ENCODE measurements at places on chromosomes 5 and 9. TPM values are rescaled to one million over a fixed set of nuclear protein-coding genes. Genes with fewer than 3 reads are reported as not detected.
A peak's percentile ranks its signal among the peaks of the same experiment; 100 is the strongest.

LRRTM2 gene
- not detected for total RNA-seq

CCDC183 gene
- 0.62 TPM for total RNA-seq

LMX1B gene
- 2.6 TPM for total RNA-seq

ENTPD8 gene
- total RNA-seq, result 3.9 TPM

RARS1 gene
- 128 TPM for total RNA-seq

GRCh38 chr9:121071756-121072421, 2.9 kb upstream of the CNTRL start:
- H3K4me3 ChIP-seq, result peak overlapping the region; percentile 42
- H3K36me3 ChIP-seq, result no peaks in the 10 kb centered on the region
- peaks cover 3% of the 10 kb centered on the region for H3K4me1 ChIP-seq
- peak; percentile 25 for DNase-seq
- no peaks in the 10 kb centered on the region for H3K27me3 ChIP-seq
- peak overlapping the region; percentile 91 for H3K27ac ChIP-seq

GRCh38 chr9:123609844-123610243, 253.8 kb downstream of the CRB2 start:
- no peaks in the 10 kb centered on the region for H3K27me3 ChIP-seq
- H3K4me3 ChIP-seq, result no peak overlapping the region
- no peak for DNase-seq
- H3K27ac ChIP-seq, result no peak overlapping the region
- no peaks in the 10 kb centered on the region for H3K36me3 ChIP-seq

GRCh38 chr5:68409259-68409658, 193.7 kb downstream of the PIK3R1 start:
- H3K27ac ChIP-seq, result no peak overlapping the region
- no peaks in the 10 kb centered on the region for H3K36me3 ChIP-seq
- H3K27me3 ChIP-seq, result no peaks in the 10 kb centered on the region

- H3K36me3 ChIP-seq, result no peaks in the 10 kb centered on the region
- no peak for DNase-seq
- H3K27ac ChIP-seq, result no peak overlapping the region
- peaks cover 32% of the 10 kb centered on the region for H3K4me1 ChIP-seq
These were observed 17.2 kb upstream of the TCF7 start for GRCh38 chr5:134097211-134097749.

DNA sequence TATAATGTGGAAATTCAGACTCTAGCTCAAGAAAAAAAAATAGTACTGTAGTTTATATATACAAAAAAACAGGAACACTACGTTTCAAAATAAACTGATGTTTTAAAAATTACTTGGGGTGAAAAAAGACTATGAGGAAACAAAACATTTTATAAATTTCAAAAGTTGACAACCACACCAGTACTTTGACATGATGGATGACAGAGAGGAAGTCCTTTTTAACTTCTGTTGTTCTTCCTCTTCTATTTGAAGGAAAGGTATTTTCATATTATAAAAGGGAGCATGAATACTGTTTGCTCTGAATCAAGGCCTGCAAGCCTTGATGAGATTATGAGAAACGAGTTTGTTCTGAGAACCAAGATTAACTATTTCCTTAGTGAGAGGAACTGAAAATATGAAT, 456.9 kb downstream of the TAF11L14 start:
- no peak overlapping the region for H3K27ac ChIP-seq
- no peaks in the 10 kb centered on the region for H3K36me3 ChIP-seq
- H3K27me3 ChIP-seq, result no peaks in the 10 kb centered on the region
- no peaks in the 10 kb centered on the region for H3K4me1 ChIP-seq
- no peak for DNase-seq

DNA sequence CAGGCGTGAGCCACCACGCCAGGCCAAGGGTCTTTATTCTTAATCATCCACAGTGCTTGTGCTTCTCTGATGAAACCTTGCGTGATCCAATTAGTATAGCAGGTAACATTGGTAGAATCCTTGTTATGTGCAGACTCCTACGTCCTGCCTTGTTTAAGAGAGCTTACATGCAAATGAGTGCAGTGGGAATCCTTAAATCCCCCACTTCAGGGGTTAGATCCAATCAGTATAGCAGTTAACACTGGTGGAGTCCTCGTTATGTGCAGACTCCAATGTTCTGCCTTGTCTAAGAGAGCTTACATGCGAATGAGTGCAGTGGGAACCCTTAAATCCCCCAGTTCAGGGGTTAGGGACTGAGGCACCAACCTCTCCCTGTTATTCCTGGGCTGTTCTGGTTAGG, 193.4 kb downstream of the SEMA6A start:
- H3K27ac ChIP-seq, result no peak overlapping the region
- H3K36me3 ChIP-seq, result no peaks in the 10 kb centered on the region
- H3K4me3 ChIP-seq, result no peak overlapping the region
- no peak for DNase-seq
- H3K4me1 ChIP-seq, result no peaks in the 10 kb centered on the region

DNA sequence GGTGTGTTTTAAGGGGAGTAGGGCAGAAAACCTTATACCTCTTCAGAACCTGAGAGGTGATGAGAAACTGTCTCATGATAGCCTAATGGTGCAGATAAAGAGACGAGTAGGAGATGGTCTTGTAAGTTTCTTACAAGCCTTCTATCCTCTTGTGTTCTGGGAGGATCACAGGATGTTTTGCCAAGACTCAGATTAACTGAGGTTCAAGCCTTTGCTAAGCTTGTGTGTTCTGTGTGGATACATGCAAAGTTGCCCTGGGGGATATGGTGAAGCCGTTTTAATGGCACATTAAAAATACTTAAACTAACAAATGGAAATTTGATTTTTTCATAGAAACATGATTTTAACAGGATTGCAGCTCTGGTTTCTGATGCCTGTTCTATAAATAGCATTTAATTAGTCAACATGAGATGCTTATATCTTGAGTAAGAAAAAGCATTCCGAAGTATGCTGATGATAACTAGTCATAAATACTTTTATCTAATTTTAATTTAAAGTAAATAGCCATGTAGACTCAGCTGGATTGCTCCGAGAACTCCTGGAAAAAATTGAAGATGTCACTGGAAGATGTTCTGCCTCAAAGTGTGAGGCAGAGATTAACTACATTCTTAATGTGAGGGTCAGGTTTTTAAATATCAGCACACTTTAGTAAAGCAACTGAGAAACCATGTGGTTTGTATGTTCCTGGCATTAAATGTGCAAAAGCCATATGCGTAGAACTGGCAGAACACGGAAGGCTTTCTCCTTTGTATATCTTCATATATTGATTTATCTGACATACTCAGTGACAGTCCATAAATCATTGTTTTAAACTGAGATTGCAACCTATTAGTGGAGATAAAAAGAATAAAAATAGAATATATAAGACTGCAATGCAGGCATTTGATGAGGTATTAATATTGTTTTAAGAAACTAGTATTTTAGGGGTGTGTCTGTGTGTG, 53.7 kb downstream of the IPO11 start:
- H3K36me3 ChIP-seq, result peaks cover 8% of the 10 kb centered on the region
- no peak for DNase-seq
- H3K4me3 ChIP-seq, result no peak overlapping the region
- no peaks in the 10 kb centered on the region for H3K27me3 ChIP-seq
- H3K4me1 ChIP-seq, result no peaks in the 10 kb centered on the region

- no peak for DNase-seq
- H3K4me3 ChIP-seq, result no peak overlapping the region
- H3K36me3 ChIP-seq, result no peaks in the 10 kb centered on the region
- no peaks in the 10 kb centered on the region for H3K4me1 ChIP-seq
- no peak overlapping the region for H3K27ac ChIP-seq
These were observed 31.3 kb downstream of the FYB1 start for GRCh38 chr5:39187831-39188731.

DNA sequence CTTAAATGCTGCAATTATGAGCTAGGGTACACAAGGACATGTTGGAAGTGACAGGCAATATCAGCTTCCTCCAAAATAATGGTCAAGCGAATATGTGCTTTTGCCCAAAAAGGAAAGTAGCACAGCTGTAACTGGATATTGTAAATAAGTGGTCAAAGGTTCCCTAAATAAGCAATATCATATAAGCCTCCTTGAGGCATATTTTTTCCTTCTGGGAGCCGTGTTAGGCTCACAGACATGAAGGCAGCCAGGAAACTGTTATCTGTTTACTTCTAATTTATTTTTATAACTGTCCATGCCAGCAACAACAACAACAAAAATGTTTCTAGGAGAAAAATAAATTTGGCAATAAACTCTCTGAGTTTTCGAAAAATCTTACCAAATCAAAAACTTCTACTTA, 648.3 kb downstream of the PDE4D start:
- no peak overlapping the region for H3K27ac ChIP-seq
- no peaks in the 10 kb centered on the region for H3K36me3 ChIP-seq
- H3K4me1 ChIP-seq, result no peaks in the 10 kb centered on the region
- DNase-seq, result no peak

DNA sequence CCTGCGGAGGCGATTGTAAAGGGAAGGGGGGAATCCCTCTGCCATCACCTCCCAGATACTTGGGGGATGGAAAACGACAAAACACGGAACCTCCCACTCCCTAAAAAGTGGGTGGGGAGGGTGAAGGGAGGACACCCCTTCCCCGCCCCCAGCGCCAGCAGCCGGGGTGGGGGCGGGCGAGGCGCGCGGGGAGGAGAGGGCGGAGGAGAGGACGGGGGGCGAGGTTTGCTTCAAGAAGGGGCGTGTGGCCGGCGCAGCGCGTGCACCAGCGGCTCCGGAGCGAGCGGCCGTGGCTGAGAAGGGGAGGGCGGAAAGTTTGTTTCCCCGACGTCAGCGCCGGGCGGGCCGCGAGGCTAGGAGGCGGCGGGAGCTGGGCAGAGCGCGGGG, at the start of gene PRRX2:
TSS of gene PRRX2 (plus strand) at position 259 of the 387 bp plus-strand sequence. CDS start 221 bp downstream, outside the sequence.
- H3K27ac ChIP-seq, result no peak within 1 kb of the TSS
- no peaks in the 10 kb centered on the region for H3K27me3 ChIP-seq
- H3K4me1 ChIP-seq, result no peaks in the 10 kb centered on the region
- DNase-seq, result no peak

Data from Panc1 (cell line).